ENCODE measurements at places on chromosomes 7 and 10.

GRCh38 chr7:95335093-95335492 is 10.8 kb upstream of the PON1 start:
- no peak overlapping the region for H3K27ac ChIP-seq
- no peaks in the 10 kb centered on the region for H3K36me3 ChIP-seq
- no peak for DNase-seq

- no peak overlapping the region for H3K27ac ChIP-seq
- H3K4me3 ChIP-seq = no peak overlapping the region
- H3K36me3 ChIP-seq = no peaks in the 10 kb centered on the region
- H3K4me1 ChIP-seq = no peaks in the 10 kb centered on the region
- no peak for DNase-seq
These were observed 204.0 kb upstream of the CELF2 start for GRCh38 chr10:10813656-10814055.

DNA sequence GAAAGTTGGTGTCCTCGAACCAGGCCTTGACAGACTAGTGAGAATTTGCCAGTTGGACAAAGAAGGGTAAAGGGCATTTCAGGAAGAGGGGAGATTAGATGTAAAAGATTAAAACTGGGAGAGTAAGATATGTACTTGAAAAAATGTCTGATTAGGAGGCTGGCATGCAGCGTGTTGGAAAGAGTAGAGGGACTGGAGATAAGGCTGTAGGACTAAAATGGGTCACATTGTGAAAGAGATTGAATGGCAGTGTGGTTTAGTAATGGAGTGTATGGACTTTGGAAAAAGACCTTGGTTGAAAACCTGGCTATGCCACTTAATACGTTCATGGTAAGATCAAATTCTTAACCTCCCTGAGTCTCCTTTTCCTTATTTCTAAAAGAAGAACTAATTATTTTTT is 14.1 kb downstream of the CREM start:
- peaks cover 11% of the 10 kb centered on the region for H3K4me1 ChIP-seq
- H3K36me3 ChIP-seq = no peaks in the 10 kb centered on the region
- no peak overlapping the region for H3K4me3 ChIP-seq

- no peaks in the 10 kb centered on the region for H3K27me3 ChIP-seq
- H3K4me1 ChIP-seq = peaks cover 53% of the 10 kb centered on the region
- H3K4me3 ChIP-seq = no peak overlapping the region
- DNase-seq = no peak
- no peaks in the 10 kb centered on the region for H3K36me3 ChIP-seq
- H3K27ac ChIP-seq = no peak overlapping the region
These were observed 2.3 kb downstream of the GLRX3 start for GRCh38 chr10:130138479-130138866.

GRCh38 chr7:143292876-143293275 is 4.7 kb downstream of the CASP2 start:
- H3K27me3 ChIP-seq = no peaks in the 10 kb centered on the region
- H3K4me3 ChIP-seq = no peak overlapping the region
- DNase-seq = no peak
- peaks cover 22% of the 10 kb centered on the region for H3K4me1 ChIP-seq
- H3K27ac ChIP-seq = no peak overlapping the region

DNA sequence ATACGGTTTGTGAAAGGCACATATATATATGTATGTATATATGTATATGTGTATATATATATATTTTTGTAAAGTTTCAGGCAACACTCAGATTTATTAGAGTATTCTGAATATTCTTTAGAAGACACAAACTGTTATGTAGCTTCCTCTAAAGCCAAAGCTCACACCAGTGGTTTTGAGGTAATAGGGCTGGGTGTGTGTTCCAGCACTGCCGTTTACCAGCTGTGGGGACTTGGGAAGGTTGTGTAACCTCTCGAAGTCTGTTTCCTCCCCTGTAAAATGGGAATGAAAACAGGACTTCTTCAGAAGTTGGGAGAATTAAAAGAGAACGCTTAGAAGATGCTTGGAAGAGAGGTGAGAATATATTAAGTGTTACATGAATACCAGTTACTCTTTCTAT is 94.8 kb downstream of the PRPF18 start:
- no peaks in the 10 kb centered on the region for H3K36me3 ChIP-seq
- no peak overlapping the region for H3K27ac ChIP-seq
- no peak for DNase-seq
- no peaks in the 10 kb centered on the region for H3K4me1 ChIP-seq

- no peak for DNase-seq
- H3K36me3 ChIP-seq = no peaks in the 10 kb centered on the region
- H3K4me3 ChIP-seq = no peak overlapping the region
- no peaks in the 10 kb centered on the region for H3K4me1 ChIP-seq
- no peak overlapping the region for H3K27ac ChIP-seq
These were observed 44.1 kb upstream of the SLC39A12 start for GRCh38 chr10:17907641-17908040.

- no peaks in the 10 kb centered on the region for H3K4me1 ChIP-seq
- no peak for DNase-seq
- no peaks in the 10 kb centered on the region for H3K27me3 ChIP-seq
- H3K4me3 ChIP-seq = no peak overlapping the region
- no peak overlapping the region for H3K27ac ChIP-seq
- no peaks in the 10 kb centered on the region for H3K36me3 ChIP-seq
These were observed 498.3 kb downstream of the GFRA1 start for GRCh38 chr10:115774721-115775120.

DNA sequence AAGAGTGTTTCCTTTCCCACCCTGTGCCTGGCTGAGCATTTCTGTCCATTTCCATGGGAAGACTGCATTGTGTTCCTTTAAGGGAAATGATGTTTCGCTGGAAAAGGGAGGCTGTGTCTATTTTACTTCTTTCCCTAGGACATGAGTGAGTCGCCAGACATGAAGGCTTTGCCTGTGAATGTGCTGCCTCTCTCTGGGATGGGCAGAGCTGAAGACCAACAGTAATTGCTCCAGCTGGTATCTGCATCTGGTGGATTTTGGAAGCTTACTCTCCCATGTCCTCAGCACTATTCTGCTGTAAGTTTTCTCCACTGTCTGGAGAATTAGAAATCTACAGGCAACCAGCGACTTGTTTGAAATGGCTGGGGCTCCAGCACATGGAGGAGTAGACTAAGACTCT is 264.6 kb upstream of the BMPER start:
- H3K4me1 ChIP-seq = no peaks in the 10 kb centered on the region
- H3K36me3 ChIP-seq = no peaks in the 10 kb centered on the region
- no peak overlapping the region for H3K4me3 ChIP-seq
- H3K27me3 ChIP-seq = no peaks in the 10 kb centered on the region
- DNase-seq = no peak

GRCh38 chr7:81788246-81788645 is 18.4 kb upstream of the HGF start:
- no peak overlapping the region for H3K4me3 ChIP-seq
- H3K27me3 ChIP-seq = no peaks in the 10 kb centered on the region
- H3K27ac ChIP-seq = no peak overlapping the region
- H3K4me1 ChIP-seq = no peaks in the 10 kb centered on the region
- no peak for DNase-seq

DNA sequence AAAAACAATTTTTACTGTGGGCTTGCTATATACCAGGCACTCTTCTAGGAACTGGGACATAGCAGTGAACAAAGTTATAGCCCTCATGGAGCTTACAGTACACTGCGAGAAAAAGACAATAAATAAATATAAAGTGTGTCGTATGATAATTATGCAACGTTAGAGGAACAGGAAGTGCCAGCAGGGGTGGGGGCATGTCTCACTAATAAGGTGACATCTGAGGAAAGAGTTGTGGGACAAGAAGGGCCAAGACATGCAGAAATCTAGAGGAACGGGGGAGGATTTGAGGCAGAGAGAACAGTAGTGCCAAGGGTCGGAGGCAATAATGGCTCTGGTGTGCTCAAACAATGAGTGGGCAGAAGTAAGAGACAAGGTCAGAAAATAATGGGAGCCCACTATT is 52.8 kb downstream of the LMBR1 start:
- no peak overlapping the region for H3K4me3 ChIP-seq
- H3K4me1 ChIP-seq = no peaks in the 10 kb centered on the region
- no peak for DNase-seq
- no peak overlapping the region for H3K27ac ChIP-seq

- no peaks in the 10 kb centered on the region for H3K36me3 ChIP-seq
- H3K4me1 ChIP-seq = peaks cover 18% of the 10 kb centered on the region
- no peaks in the 10 kb centered on the region for H3K27me3 ChIP-seq
- H3K27ac ChIP-seq = peak overlapping the region; percentile 53
These were observed 147.6 kb downstream of the GPR85 start for GRCh38 chr7:112938863-112939573.

DNA sequence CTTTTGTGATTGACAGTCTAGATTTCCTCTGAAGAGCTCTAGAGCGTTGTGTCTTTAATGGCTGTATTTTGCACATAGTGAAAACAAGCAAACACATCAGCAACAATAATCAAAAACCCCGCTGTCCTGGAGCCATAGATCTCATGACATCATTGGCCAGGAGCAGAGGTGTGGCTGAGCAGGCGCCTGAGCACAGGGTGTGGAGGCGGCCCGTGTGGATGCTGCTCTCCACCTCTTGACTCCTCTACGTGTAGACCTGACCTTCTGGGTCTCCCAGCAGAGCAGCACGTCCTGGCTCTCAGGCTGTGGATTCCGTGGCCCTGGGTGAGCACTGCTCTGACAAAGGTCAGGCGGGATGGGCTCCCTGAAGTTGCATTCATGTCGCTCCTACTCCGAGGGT is 63.0 kb upstream of the INSYN2A start:
- no peak overlapping the region for H3K27ac ChIP-seq
- H3K4me1 ChIP-seq = peaks cover 3% of the 10 kb centered on the region
- no peak for DNase-seq
- peaks cover 2% of the 10 kb centered on the region for H3K27me3 ChIP-seq
- H3K36me3 ChIP-seq = no peaks in the 10 kb centered on the region

DNA sequence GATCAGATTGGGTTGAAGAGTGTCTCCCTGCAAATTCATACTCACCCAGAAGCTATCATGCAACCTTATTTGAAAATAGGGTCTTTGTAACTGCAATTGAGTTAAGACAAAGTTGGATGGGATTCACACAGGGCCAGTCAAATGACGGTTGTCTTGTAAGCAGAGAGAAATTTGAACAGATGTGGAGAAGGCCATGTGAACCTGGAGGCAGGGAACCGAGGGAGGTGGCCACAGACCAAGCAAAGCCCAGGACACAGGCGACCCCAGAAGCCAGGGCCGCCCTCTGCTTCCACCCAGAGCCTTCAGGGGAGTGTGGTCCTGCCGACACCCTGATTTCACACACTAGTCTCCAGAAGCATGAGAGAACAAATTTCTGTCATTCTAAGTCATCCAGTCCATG is 140.8 kb downstream of the SFMBT2 start:
- peaks cover 42% of the 10 kb centered on the region for H3K4me1 ChIP-seq
- DNase-seq = no peak
- no peaks in the 10 kb centered on the region for H3K27me3 ChIP-seq

- H3K4me3 ChIP-seq = no peak overlapping the region
- DNase-seq = no peak
- H3K4me1 ChIP-seq = no peaks in the 10 kb centered on the region
- no peak overlapping the region for H3K27ac ChIP-seq
- H3K27me3 ChIP-seq = no peaks in the 10 kb centered on the region
These were observed 152.5 kb downstream of the WDR37 start for GRCh38 chr10:1208366-1209311.

- H3K4me1 ChIP-seq = peaks cover 4% of the 10 kb centered on the region
- no peaks in the 10 kb centered on the region for H3K27me3 ChIP-seq
- H3K27ac ChIP-seq = no peak overlapping the region
- no peak for DNase-seq
- H3K4me3 ChIP-seq = no peak overlapping the region
- no peaks in the 10 kb centered on the region for H3K36me3 ChIP-seq
These were observed 131.6 kb upstream of the EFCAB10 start for GRCh38 chr7:105712877-105713276.

GRCh38 chr7:95141755-95142154 is 182.6 kb downstream of the PON1 start:
- H3K36me3 ChIP-seq = no peaks in the 10 kb centered on the region
- H3K27me3 ChIP-seq = no peaks in the 10 kb centered on the region
- no peaks in the 10 kb centered on the region for H3K4me1 ChIP-seq
- no peak overlapping the region for H3K4me3 ChIP-seq
- H3K27ac ChIP-seq = no peak overlapping the region
- no peak for DNase-seq

DNA sequence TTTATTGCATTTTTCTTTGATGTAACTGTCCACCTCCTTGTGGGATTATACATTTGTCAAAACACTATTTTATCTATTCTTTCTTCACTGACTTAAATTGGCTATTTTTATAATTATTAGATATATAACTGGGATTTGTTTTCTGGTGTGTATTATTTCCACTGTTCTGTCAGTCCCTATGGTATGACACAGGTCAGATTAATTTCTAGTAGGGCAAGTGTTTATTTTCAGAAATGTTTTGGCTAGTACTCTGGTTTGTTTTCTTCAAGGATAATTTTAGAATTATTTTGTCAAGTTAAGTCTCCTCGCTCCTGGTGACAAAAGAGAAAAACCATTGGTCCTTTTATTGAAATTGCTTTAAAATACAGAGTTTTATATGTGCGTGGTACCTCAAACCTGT is 91.3 kb downstream of the MPLKIP start:
- H3K27me3 ChIP-seq = no peaks in the 10 kb centered on the region
- peaks cover 24% of the 10 kb centered on the region for H3K36me3 ChIP-seq
- DNase-seq = no peak
- no peak overlapping the region for H3K4me3 ChIP-seq

DNA sequence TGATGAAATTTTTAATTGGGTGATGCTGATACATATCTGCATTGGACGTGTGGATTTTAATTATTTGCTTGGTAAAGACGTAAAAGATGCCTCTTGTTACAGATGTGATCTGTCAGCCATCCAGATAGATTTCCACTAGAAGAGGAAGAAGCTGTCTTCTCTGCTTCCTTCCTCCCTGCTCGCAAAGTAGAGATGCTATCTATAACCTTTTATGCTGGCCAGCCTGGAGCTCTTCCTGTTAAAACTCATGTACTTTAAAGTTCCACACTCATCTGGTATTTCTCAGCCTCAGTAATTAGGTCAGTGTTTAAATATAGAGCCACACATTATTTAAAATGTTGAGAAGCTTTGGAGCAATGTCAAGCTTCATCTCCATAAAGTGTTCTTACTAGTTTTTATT is 51.2 kb upstream of the TMEM229A start:
- H3K4me3 ChIP-seq = no peak overlapping the region
- H3K36me3 ChIP-seq = no peaks in the 10 kb centered on the region
- H3K27me3 ChIP-seq = no peaks in the 10 kb centered on the region
- H3K4me1 ChIP-seq = no peaks in the 10 kb centered on the region
- no peak overlapping the region for H3K27ac ChIP-seq
- DNase-seq = no peak

Measured in CD4-positive, alpha-beta T cell (primary cell).